ENCODE measurements at places on chromosomes 11 and 22. TPM values are rescaled to one million over a fixed set of nuclear protein-coding genes. Genes with fewer than 3 reads are reported as not detected.

The KIAA0930 gene
- total RNA-seq: 24.1 TPM

The LINC01488 gene
- not detected for total RNA-seq

The CSRP3 gene
- total RNA-seq: 1,162 TPM

The TRIM22 gene
- total RNA-seq: 19.2 TPM

The GDPD4 gene
- not detected for total RNA-seq

The ANGPTL5 gene
- total RNA-seq: 0.77 TPM

Data from left ventricle myocardium superior (tissue), 1 donor.